Aortic smooth muscle cell (primary cell): ENCODE measurements at places on chromosomes 11 and 22. TPM values are rescaled to one million over a fixed set of nuclear protein-coding genes. Genes with fewer than 3 reads are reported as not detected.

SMTNL1 gene
- not detected in 2 replicates for total RNA-seq

ZNF215 gene
- 2.5 and 4.0 TPM in 2 replicates for total RNA-seq

MYOD1 gene
- total RNA-seq = not detected in 2 replicates

ZNF280B gene
- total RNA-seq = under 0.01 and 0.06 TPM in 2 replicates

ARHGAP8 gene
- not detected in 2 replicates for total RNA-seq

CAVIN3 gene
- total RNA-seq = 307 and 433 TPM in 2 replicates

B3GAT1 gene
- not detected in 2 replicates for total RNA-seq

ANKK1 gene
- total RNA-seq = 0.06 TPM in 1 of 2 replicates, not detected in the other

PGA5 gene
- 0.13 TPM in 1 of 2 replicates, not detected in the other for total RNA-seq

KRTAP5-1 gene
- total RNA-seq = not detected in 2 replicates

PRR33 gene
- not detected in 2 replicates for total RNA-seq

ZNF214 gene
- 4.7 and 4.8 TPM in 2 replicates for total RNA-seq

UPK3A gene
- total RNA-seq = not detected in 2 replicates

CYB561A3 gene
- 35.1 and 45.0 TPM in 2 replicates for total RNA-seq

INTS4 gene
- total RNA-seq = 30.0 and 31.8 TPM in 2 replicates

OR8J3 gene
- not detected in 2 replicates for total RNA-seq

NXPE1 gene
- total RNA-seq = not detected in 2 replicates

SCGB1A1 gene
- not detected in 2 replicates for total RNA-seq

APOA5 gene
- under 0.01 TPM in 1 of 2 replicates, not detected in the other for total RNA-seq

LRRC32 gene
- 126 and 128 TPM in 2 replicates for total RNA-seq

PATE2 gene
- 0.13 and 0.44 TPM in 2 replicates for total RNA-seq

OR52I2 gene
- not detected in 2 replicates for total RNA-seq

CATSPER1 gene
- 0.13 and 0.19 TPM in 2 replicates for total RNA-seq

MUC5B gene
- total RNA-seq = not detected in 2 replicates

ARSA gene
- 12.4 and 17.2 TPM in 2 replicates for total RNA-seq

MS4A3 gene
- not detected in 2 replicates for total RNA-seq

TSSK2 gene
- total RNA-seq = not detected in 2 replicates

OR52H1 gene
- 0.66 and 0.87 TPM in 2 replicates for total RNA-seq

RAB36 gene
- 3.4 and 3.8 TPM in 2 replicates for total RNA-seq

SAA1 gene
- total RNA-seq = not detected in 2 replicates

CCDC89 gene
- 5.8 and 6.0 TPM in 2 replicates for total RNA-seq

NXPE2 gene
- total RNA-seq = 0.06 and 0.13 TPM in 2 replicates

INS gene
- total RNA-seq = not detected in 2 replicates

GTSE1 gene
- total RNA-seq = 3.3 and 5.4 TPM in 2 replicates
